ENCODE measurements at places on chromosomes 1 and 21.

DNA sequence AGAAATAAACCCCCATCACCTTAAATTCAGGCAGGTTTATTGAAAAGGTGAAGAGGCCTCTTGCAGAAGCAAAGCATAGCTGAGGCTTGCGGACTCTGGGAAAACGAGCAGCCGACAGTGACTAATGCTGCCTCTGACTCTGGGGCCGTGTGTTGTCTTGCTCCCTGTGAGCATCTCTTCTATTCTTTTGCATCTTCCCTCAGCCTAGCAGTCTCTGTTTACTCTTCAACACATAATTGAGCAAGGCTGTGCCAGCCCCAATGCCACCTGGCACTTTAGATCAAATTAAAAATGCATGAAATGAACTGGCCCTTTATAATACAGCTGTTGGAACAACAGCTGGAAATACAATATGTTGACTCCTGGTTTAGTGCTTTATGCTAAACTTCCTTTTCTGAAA, 18.4 kb upstream of the REG4 start:
- DNase-seq: no peak
- no peak overlapping the region for H3K27ac ChIP-seq
- H3K36me3 ChIP-seq: no peaks in the 10 kb centered on the region

DNA sequence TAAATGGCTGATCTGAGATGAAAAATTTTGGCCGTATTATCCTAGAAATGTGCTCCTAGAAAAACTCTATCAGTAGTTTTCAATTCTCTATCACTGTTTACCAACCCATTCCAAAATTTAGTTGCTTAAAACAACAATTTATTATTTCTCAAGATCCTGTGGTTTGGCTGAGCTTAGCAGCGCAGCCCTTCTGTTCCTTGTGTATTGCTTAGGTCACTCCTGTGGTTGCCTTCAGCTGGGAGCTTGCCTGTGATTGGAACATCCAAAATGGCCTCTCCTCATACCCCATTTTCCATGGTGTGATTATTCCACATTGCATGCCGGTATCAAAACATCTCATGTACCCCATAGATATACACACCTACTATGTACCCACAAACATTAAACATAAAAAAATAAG, 22.8 kb upstream of the STUM start:
- H3K36me3 ChIP-seq: no peaks in the 10 kb centered on the region
- DNase-seq: no peak
- H3K4me3 ChIP-seq: no peak overlapping the region
- H3K27me3 ChIP-seq: no peaks in the 10 kb centered on the region

GRCh38 chr1:8104278-8105236, 78.4 kb upstream of the ERRFI1 start:
- H3K27ac ChIP-seq: no peak overlapping the region
- H3K27me3 ChIP-seq: no peaks in the 10 kb centered on the region
- no peak for DNase-seq
- no peaks in the 10 kb centered on the region for H3K4me1 ChIP-seq
- H3K4me3 ChIP-seq: no peak overlapping the region

DNA sequence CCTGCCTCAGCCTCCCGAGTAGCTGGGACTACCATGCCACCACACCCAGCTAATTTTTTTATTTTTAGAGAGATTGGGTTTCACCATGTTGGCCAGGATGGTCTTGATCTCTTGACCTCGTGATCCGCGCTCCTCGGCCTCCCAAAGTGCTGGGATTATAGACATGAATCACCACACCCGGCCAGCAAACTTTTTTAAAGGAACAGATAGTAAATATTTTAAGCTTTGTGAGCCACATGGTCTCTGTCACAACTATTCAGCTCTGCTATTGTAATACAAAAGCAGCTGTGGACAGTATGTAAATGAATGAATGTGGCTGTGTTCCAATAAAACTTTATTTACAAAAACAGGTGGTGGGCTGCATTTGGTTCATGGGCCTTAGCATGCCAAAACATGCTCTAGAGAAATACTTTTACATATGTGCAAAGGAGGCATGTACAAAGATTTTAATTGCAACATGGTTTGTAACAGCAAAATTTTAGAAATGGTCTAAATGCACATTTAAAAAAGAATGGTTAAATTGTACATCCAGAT, 47.0 kb downstream of the CDCP2 start:
- H3K27ac ChIP-seq: no peak overlapping the region
- no peaks in the 10 kb centered on the region for H3K4me1 ChIP-seq
- no peak overlapping the region for H3K4me3 ChIP-seq
- no peaks in the 10 kb centered on the region for H3K36me3 ChIP-seq
- DNase-seq: no peak
- H3K27me3 ChIP-seq: no peaks in the 10 kb centered on the region

DNA sequence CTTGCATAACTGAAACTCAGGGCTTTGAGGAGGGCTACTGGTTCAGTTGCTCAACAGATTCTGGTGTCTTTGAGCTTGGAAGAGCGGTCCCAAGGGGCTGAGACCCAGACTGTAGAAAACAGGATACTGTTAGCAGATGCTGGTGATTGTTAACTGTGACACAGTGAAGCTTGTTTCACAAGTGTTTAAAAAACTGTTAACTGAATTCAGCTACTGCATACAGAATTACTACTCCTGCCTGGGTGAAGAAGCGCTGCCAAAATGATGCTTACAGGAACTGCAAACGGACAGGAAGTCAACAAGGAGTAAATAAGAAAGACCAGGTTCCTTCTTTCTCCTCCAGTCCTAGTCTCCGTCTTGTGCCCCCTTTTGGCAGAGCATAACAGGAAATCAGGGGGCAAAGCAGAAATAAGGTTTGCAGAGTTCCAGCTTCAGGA, 195.3 kb upstream of the USP25 start:
- H3K36me3 ChIP-seq: no peaks in the 10 kb centered on the region
- H3K4me1 ChIP-seq: no peaks in the 10 kb centered on the region
- H3K27me3 ChIP-seq: no peaks in the 10 kb centered on the region
- DNase-seq: no peak
- H3K27ac ChIP-seq: no peak overlapping the region

GRCh38 chr1:20483833-20484518, 2.0 kb downstream of the CAMK2N1 start:
- no peaks in the 10 kb centered on the region for H3K36me3 ChIP-seq
- DNase-seq: no peak
- H3K4me1 ChIP-seq: peaks cover 58% of the 10 kb centered on the region

- no peak overlapping the region for H3K4me3 ChIP-seq
- no peaks in the 10 kb centered on the region for H3K4me1 ChIP-seq
- no peaks in the 10 kb centered on the region for H3K27me3 ChIP-seq
- no peak overlapping the region for H3K27ac ChIP-seq
These were observed 7.8 kb upstream of the ZNF691 start for GRCh38 chr1:42838482-42839190.

DNA sequence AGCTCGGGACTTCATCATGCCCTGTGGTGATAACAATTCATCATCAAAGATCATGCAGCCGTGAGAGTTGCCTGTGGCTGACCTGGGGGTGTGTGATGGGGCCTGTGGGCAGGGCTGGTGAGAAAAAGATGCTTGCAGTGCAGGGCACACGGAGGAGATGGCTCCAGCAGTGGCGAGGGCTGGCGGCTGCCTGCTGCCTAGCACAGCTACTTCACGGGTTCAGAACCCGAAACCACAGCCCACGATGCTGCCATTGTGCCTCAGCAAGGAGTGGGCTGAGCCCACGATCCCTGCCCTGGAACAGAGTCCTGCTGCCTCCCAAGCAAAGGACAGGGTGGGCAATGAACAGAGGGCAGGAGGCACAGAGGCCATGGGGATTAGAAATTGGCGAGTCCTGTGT, 631 bp upstream of the KRTAP10-9 start:
- no peaks in the 10 kb centered on the region for H3K36me3 ChIP-seq
- H3K27me3 ChIP-seq: no peaks in the 10 kb centered on the region
- H3K4me3 ChIP-seq: no peak overlapping the region

GRCh38 chr1:66623812-66624211, 89.9 kb downstream of the SGIP1 start:
- H3K36me3 ChIP-seq: no peaks in the 10 kb centered on the region
- DNase-seq: no peak
- H3K27me3 ChIP-seq: no peaks in the 10 kb centered on the region
- H3K27ac ChIP-seq: no peak overlapping the region

- H3K27me3 ChIP-seq: no peaks in the 10 kb centered on the region
- no peaks in the 10 kb centered on the region for H3K36me3 ChIP-seq
- H3K4me1 ChIP-seq: no peaks in the 10 kb centered on the region
- no peak overlapping the region for H3K27ac ChIP-seq
- no peak for DNase-seq
These were observed 16.2 kb downstream of the ROR1 start for GRCh38 chr1:63789856-63790605.

GRCh38 chr1:208291923-208292711, 47.9 kb upstream of the PLXNA2 start:
- no peak for DNase-seq
- H3K4me3 ChIP-seq: no peak overlapping the region
- H3K27me3 ChIP-seq: no peaks in the 10 kb centered on the region
- H3K27ac ChIP-seq: peak overlapping the region; percentile 21
- H3K4me1 ChIP-seq: peaks cover 3% of the 10 kb centered on the region

DNA sequence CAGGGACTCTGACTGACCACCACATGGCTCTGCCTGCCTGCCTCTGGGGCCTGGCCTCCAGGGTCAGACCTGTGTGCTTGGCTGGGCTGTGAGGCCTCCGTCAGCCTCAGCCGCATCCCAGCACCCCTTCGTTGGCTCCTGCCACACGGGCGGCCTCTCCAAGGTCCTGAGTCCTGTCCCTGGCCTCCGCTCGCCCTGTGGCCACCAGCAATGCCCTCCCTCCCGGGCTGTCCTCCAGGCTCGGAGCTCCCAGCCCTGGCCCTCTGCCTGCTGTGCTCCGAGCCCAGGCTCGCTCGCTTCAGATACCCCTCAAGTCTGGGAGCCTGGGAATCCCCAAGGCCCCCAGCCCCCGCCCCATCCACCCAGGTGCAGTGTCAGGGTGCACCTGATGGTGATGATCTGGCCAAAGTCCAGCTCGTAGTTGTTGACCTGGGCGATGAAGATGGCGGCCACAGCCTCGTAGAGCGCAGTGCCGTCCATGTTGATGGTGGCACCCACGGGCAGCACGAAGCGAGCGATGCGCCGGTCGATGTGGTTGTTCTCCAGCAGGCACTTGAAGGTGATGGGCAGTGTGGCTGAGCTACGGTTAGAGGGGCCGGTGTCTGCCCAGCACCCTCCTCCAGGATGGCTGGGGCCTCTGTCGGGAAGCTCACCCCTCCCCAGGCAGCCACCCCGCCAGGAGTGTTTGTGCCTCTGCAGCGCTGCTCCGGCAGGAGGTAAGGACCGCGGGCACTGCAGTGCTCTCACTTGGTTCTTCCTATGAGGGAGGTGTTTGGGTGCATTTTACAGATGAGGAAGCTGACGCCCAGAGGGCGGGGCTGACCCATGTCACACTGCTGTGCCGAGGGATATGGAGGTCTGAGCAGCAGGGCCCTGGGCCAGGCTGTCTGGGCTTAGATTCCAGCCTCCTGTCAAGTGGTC, 28.5 kb downstream of the PODN start:
- no peaks in the 10 kb centered on the region for H3K36me3 ChIP-seq
- H3K4me3 ChIP-seq: no peak overlapping the region
- no peaks in the 10 kb centered on the region for H3K27me3 ChIP-seq
- H3K4me1 ChIP-seq: peaks cover 19% of the 10 kb centered on the region

DNA sequence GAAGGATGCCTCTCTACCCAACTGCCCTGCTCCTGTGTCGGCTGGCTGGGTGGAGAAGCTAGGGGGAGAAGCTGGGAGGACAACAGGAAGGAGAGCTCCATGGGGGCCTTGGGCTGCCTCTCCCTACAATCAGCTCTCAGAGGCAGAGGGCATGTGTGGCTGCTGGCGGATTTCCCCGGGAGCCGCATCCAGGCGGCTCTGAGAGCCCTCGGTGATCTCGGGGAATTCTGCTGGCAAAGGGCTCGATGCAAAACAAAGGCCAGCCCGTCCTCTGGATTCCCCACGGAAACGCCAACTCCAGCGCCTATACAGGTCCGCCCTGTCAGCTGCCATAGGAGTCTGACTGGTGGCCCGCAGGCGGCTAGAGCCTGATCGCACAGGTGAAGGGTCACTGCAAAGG, 26.4 kb upstream of the EVA1B start:
- no peak overlapping the region for H3K4me3 ChIP-seq
- no peaks in the 10 kb centered on the region for H3K4me1 ChIP-seq
- H3K27ac ChIP-seq: no peak overlapping the region
- H3K27me3 ChIP-seq: no peaks in the 10 kb centered on the region
- H3K36me3 ChIP-seq: peaks cover 11% of the 10 kb centered on the region
- DNase-seq: no peak

- peak overlapping the region; percentile 69 for H3K27ac ChIP-seq
- H3K36me3 ChIP-seq: no peaks in the 10 kb centered on the region
- H3K4me3 ChIP-seq: no peak overlapping the region
- peaks cover 56% of the 10 kb centered on the region for H3K4me1 ChIP-seq
- H3K27me3 ChIP-seq: no peaks in the 10 kb centered on the region
These were observed 139.9 kb downstream of the DHRS3 start for GRCh38 chr1:12477936-12478611.

GRCh38 chr1:117802531-117803257, 126.7 kb downstream of the GDAP2 start:
- H3K27me3 ChIP-seq: no peaks in the 10 kb centered on the region
- H3K4me3 ChIP-seq: no peak overlapping the region
- H3K36me3 ChIP-seq: no peaks in the 10 kb centered on the region
- no peak for DNase-seq
- no peaks in the 10 kb centered on the region for H3K4me1 ChIP-seq

GRCh38 chr1:157951230-157951629, 42.2 kb upstream of the KIRREL1 start:
- H3K4me1 ChIP-seq: no peaks in the 10 kb centered on the region
- H3K36me3 ChIP-seq: no peaks in the 10 kb centered on the region
- no peak overlapping the region for H3K27ac ChIP-seq
- H3K27me3 ChIP-seq: no peaks in the 10 kb centered on the region
- DNase-seq: no peak

DNA sequence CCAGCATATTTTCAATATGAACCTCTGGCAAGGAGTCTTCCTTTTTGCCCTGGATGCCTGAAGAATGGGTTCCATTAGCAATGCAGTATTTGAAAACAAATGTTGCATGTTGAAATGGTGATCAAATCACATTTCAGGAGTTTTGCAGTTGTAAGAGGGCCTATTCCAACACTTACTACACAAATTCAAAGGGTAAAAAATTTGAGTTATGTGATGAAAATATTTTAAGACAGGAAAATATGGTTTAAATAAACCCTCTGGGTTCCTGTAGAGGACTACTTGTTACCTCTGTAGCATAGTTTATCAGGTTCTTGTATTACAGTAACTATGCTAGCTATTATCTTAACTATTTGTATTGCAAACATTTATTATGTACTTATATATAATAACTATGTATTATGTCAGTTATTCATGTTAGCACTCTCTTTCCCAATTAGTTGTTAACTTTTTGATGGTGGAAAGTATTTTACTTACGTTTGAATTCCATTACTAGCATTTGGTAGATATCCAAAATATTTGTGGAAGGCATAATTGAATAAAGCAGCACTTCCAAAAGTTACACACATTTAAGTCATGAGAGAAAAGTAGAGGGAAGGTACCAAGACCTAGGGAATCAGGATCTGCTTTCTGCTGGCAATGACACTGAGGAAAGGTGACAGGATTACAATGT, 312.9 kb downstream of the GRIK1 start:
- no peaks in the 10 kb centered on the region for H3K36me3 ChIP-seq
- H3K4me1 ChIP-seq: no peaks in the 10 kb centered on the region
- no peak overlapping the region for H3K4me3 ChIP-seq
- H3K27ac ChIP-seq: no peak overlapping the region

- no peak for DNase-seq
- H3K36me3 ChIP-seq: no peaks in the 10 kb centered on the region
- no peak overlapping the region for H3K27ac ChIP-seq
- no peaks in the 10 kb centered on the region for H3K27me3 ChIP-seq
- H3K4me1 ChIP-seq: peaks cover 4% of the 10 kb centered on the region
These were observed 23.4 kb upstream of the TRAPPC10 start for GRCh38 chr21:43988506-43989230.

- no peaks in the 10 kb centered on the region for H3K36me3 ChIP-seq
- H3K4me3 ChIP-seq: no peak overlapping the region
- DNase-seq: no peak
These were observed 73.5 kb downstream of the OSBPL9 start for GRCh38 chr1:51690285-51690961.
